ENCODE measurements at places on chromosomes 1 and 21.
A peak's percentile ranks its signal among the peaks of the same experiment; 100 is the strongest.

GRCh38 chr1:183293241-183293640 lies 107.2 kb downstream of the LAMC2 start:
- DNase-seq: no peak

DNA sequence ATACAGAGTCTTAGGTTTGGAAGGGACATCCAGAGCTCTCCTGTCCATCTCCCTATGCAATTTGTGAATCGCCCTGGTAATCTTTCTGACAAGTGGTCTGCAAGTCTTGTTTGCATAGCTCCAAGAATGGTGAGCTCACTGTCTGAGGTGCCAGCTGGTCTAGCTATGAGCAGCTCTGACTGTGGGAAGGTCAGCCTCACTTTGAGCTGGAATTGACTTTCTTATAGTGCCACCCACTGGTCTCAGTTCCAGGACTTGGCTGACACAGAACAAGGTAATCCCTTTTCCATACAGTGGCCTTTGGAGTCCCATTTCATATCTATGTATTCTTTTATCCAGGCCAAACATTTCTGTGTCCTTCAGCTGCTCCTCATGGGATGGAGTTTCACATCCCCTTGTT lies 95.6 kb upstream of the C8B start:
- DNase-seq: no peak

GRCh38 chr21:32728848-32729247 lies 1.0 kb upstream of the SYNJ1 start:
- DNase-seq: no peak

DNA sequence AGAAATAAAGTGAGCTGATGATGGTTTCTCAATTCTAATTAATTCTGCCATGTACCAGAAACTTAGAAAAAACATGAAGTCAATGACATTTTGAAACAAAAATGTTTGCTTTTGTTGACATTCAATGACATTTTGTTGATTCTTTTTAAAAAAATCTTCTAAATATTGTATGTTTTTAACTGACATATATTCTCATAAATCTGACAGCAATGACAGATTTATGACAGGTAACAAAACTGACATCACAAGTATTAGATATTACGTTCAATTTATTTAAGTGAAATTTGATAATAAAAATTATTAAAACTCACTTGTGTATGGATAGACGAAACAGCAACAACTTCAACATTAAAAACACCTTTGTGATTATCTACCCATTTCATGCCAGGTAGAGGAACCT lies 36.0 kb upstream of the ANGPTL3 start:
- no peak for DNase-seq

DNA sequence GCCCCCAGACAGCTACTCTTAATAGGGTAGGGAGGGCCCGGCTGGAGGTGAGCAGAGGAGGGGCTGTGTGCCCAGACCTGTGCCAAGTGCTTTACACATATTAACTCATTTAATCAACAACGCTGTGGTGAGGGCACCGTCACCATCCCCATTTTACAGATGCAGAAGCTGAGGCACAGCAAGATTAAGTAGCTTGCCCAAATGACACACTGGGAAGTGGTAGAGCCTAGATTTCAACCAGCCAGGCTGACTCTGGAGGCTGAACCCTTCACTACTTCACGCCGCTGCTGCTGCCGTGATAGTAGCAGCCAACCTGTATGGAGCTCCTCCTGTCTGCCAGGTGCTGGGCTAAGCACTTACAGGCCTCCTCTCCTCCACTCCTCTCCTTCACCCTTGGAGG lies 127.2 kb downstream of the PTPRU start:
- no peak for DNase-seq

DNA sequence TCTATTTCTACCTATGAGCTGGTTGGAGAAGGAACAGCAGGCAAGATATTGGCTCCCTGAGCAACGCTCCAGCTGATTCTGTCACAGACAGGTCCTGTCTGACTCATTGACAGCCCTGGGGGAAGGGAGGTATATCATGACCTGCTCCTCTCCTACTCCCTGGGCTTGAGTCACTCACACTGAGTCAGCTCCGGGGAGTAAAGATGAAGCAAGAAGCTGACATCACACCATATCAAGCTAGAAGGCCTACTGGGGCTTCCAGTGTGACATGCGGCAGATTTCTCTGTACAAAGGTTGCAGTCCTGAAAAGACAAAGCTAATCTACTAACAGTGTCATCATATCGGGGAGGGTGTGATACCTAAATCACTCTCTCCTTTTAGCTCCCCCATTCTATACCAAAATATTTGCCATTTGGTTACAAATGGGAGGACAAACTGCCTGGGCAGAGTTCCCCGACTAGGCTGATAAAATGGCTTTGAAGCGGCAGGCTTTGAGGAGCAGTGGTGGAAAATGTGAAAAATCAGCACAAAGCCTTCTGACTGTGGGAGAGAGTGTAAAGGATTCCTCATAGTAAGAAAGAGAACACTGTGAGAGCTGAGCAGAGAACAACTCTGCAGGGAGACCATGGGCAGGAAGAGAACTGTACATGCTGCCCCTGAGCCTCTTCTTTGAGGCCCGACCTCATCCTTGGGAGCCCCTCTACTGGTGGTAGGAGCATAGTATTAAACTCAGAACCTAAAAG lies 15.5 kb downstream of the PI4KB start:
- DNase-seq: peak; percentile 61

DNA sequence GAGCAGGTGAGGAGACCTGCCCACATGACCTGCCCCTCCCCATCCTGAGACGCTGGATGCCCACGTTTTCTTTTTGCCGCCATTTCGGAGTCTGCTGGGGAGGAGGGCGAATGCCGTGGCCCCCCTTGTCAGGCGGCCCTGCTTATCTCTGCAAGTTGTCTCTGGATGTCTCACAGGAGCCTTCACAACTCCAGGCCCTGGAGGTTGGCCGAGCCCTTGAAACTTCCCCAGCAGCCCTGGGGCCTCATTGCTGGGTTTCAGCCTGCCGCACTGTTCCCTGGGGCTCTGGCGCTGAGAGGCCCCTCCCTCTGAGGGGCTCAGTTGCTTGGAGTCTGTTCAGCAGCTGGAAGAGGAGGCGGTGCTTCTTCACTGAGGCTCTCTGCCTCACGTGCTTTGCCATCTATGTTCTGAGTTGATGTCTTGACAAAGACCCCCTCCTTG lies 29.8 kb upstream of the ZBTB21 start:
- DNase-seq: no peak

DNA sequence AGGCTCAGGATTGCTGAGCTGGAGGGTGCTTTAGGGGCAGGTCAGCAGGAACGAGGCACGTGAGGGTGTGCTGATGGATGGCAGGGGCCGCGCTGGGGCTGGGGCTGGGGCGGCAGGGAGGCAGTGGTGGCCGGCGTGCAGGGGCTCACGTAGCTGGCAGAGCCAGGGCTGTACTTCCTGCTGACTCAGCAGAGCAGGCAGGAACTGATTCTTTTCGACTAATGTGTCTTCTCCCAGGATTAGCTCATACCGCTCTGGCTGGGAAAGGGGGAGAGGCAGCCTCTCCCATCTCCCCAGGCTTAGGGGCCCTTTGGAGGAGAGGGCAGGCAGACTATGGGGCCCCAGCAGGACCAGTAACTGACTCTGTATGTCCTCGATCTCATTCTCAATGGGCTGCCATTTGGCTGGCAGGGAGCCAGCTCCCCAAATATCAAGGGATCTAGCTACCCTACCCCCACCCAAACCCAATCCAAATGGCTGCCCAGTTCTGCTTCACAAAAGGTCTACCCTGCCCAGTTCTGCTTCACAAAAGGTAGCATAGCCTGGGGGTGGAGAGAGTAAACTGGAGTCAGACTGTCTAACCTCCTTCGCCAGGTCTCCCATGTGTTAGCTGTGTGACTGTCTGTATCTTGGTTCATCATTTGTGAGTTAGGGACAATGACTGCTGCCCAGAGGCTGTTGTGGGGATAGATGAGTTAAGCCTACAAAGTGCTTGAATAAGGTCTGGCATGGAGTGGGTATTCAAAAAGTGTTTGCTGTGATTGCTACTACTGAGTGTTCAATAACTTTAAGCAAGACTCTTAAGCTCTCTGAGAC lies 100.1 kb upstream of the SLC2A1 start:
- DNase-seq: no peak

DNA sequence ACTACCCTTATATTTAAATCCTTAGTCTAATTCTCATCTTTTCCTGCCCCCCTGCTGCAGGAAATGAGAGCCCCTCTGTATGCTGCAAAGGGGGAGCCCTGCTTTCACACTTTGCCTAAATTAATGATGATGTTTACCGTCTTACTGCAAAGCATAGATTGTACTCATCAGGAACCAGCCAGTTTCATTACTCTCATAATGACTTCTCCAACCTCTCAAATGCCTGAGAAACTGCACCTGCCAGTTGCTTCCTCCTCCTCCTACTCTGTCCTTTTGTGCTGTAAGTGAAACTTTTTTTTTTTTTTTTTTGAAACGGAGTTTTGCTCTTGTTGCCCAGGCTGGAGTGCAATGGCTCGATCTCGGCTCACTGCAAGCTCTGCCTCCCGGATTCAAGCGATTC lies 101.7 kb downstream of the ADSS2 start:
- DNase-seq: no peak
